Activated CD4-positive, alpha-beta T cell treated with anti-CD3 and anti-CD28 coated beads for 24 hours (primary cell): ENCODE measurements at places on chromosomes 3 and 15.

- DNase-seq, result no peak
Measured at GRCh38 chr3:36678216-36679013, 85.9 kb downstream of the DCLK3 start.

DNA sequence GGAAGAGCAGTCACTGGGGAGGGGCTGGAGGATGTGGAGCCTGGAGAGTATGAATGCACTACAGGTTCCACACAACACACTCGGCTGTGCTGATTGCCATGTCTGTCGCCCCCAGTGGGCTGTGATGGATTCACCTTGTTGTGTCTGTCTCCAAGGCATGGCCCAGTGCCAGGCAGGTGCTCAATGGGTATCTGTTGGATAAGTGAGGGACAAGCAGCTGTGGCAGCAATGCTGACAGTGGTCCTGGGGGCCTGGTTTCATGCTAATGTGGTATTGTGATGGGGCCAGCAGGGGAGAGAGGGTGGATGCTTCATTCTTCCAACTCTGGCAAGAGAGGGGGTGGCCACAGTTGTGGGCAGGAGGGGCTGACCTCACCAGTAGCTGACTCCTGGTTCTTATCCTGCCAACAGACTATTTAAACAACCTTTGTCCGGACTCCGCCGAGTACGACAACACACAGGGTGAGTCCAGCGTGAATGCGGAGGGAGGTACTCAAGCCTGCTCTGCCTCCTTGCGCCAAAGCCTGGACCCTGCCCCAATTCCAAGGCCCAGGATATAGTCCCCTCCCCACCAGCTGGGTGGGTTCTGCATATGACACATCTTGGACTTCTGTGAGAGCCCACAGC is 47.3 kb upstream of the NR2C2 start:
- DNase-seq, result no peak

- DNase-seq, result no peak
Measured at GRCh38 chr3:14784087-14784681, 34.6 kb upstream of the FGD5 start.

- no peak for DNase-seq
Measured at GRCh38 chr3:101588616-101589015, 14.6 kb downstream of the PCNP start.

DNA sequence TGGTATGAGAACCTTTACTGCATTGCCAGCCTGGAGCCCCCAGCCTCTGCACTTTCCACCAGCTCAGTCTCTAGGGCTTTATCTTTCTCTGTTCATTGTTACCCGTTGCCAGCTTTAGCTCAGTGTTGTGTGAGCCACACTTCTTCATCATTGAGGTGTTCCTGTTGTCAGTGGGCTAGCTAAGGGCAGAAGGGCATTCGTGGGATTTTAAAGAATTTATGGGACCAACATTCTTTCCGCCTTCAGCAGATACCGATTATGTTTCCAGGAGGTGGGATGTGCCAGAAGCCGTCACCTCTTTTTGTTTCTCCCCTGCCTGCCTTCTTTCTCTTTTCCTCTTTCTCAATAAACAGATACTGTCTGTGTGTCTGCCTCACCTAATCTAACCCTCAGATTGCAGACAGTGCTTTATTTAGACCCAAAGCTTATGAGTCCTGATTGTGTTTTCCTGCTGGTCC is 64.5 kb downstream of the PGPEP1L start:
- DNase-seq, result no peak

DNA sequence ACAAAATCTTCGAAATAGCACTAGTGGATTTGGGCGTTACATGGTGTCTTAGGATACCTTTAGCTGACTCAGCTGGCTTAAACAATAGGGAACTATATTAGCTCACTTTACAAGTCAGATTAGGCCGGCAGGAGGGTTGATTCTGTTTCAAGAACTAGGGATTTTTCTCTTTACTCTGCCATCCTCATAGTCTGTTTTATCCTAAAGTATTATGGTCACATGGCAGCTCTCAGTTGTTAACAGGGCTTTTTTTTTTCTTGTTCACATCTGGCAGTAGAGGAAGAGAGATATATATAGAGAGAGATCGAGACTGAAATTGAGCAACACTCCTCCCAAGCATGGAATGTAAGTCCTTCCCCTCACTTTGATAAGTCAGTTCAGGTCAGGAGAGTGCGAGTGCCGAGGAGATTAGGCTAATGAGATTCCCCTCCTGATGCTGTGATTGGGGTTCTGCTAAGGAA is 32.9 kb downstream of the CHP1 start:
- no peak for DNase-seq

GRCh38 chr15:34188711-34189110 is 21.2 kb downstream of the KATNBL1 start:
- no peak for DNase-seq

DNA sequence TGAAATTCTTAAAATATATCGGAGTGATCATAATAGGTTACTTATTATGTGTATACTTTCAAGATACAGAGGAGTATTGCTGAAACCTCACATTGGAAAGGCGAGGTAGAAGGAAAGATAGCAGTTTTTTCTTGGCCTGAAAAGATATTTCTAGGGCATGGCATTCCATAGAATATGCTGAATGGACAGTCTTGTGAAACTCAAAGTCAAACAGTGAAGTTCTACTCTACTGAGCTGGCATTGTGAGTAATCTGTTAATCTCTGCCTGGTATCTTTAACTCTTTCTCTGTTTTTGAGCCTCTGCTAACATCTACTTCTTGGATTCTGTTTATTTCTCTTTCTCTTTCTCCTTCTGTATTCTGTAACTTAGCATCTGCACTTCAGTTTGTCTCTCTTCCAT is 176.3 kb upstream of the ZBTB20 start:
- no peak for DNase-seq
